ENCODE measurements at places on chromosomes 3 and 15.

DNA sequence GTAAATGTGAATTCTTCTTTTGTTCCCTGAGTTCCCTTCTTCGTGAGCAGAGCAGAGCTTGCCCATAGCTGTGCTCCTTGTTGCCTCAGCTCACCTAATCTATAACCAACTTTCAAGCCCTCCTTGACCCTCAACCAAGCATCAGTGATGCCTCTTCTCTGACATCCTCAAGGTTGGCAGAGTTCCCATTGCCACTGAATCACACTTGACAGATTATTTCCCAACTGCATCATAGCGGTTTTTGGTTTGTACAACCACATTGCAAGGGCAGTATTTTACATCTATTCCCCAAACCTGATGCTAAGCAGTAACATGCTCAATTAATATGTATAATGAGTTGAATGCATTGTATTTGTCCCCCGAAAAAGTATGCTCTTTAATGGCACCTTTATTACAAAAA lies 133.0 kb upstream of the SNTN start:
- no peak for DNase-seq

DNA sequence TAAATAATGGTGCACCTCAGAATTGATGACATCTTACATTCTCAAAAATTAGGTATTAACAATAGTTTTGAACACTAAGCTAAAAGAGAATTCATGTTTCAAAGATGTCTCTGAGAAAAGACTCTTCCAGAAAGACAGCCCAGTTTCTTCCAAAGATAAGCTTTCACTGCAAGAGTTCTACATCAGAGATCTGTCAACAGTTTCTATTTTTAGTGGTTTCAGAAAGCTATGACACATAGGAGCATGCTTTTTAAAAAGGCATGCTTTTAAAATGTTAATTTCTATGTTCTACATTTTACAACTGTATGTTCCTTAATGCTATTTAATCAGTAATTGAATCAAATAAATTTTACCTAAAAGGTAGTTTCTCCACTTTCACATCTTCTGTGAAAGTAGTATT lies 88.2 kb downstream of the PLOD2 start:
- no peak for DNase-seq

DNA sequence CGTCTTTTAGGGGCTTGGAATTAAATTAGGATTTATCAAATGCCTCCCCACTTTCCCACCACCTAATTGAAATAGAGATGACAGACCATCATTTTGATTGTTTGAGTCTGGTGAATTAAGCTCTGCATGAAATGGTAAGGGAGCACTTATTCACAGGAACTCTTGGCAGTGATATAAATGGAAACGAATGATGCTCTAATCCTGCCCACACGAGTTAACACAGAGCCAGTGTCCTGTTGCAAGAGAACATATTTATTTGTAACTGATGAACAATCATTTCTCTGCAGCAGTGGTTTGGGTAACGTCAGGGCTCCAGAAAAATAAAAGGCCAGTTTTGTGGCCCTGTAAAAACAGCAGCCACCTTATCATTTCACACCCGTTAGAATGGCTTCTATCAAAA lies 163.3 kb downstream of the FEZF2 start:
- DNase-seq, result no peak

GRCh38 chr3:125967156-125967555 lies 1.8 kb upstream of the ROPN1B start:
- DNase-seq, result no peak

DNA sequence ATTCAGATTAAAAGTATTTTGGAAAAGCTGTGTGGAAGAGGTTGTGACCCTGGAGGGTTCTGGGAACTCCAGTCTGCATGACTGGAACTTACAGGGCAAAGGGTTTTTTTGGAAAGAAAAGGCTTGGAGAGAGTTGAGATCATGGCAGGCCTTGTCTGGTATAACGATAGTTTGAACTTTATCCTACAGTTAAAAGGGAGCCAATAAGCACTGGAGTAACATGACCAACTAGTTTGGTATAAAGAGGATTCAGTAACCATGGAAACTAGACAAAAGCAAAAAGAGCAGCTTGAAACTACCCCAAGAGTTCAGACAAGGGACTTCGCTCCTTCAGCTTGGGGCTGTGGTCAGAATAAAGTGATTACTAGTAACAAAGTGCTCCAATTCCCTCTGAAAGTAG lies 151.2 kb upstream of the TMCO5A start:
- DNase-seq, result no peak

GRCh38 chr3:43238801-43239200 lies 47.5 kb upstream of the SNRK start:
- no peak for DNase-seq

- no peak for DNase-seq
Observed at GRCh38 chr3:11624161-11624560, 19.6 kb downstream of the VGLL4 start.

- no peak for DNase-seq
Observed at GRCh38 chr15:71323584-71323983, 208.3 kb downstream of the THSD4 start.

GRCh38 chr3:99545941-99546580 lies 92.3 kb upstream of the COL8A1 start:
- no peak for DNase-seq

DNA sequence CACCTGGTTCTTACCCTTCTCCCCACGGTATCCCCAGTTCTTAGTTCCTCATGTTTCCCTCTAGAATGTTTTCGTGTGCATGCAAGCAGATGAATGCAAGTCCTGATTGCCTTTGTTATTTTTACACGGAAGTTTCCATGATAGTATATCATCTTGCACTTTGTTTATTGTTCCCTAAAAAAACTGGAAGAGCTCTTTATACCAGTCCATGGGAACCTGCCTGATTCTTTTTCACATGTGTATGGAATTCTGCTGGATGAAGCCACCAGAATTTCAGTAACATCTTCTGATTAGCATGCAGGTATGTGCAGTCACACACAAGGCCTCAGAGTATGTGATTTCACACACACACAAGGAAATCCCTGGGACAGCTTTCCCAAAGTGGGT lies 16.0 kb upstream of the LRRK1 start:
- no peak for DNase-seq

DNA sequence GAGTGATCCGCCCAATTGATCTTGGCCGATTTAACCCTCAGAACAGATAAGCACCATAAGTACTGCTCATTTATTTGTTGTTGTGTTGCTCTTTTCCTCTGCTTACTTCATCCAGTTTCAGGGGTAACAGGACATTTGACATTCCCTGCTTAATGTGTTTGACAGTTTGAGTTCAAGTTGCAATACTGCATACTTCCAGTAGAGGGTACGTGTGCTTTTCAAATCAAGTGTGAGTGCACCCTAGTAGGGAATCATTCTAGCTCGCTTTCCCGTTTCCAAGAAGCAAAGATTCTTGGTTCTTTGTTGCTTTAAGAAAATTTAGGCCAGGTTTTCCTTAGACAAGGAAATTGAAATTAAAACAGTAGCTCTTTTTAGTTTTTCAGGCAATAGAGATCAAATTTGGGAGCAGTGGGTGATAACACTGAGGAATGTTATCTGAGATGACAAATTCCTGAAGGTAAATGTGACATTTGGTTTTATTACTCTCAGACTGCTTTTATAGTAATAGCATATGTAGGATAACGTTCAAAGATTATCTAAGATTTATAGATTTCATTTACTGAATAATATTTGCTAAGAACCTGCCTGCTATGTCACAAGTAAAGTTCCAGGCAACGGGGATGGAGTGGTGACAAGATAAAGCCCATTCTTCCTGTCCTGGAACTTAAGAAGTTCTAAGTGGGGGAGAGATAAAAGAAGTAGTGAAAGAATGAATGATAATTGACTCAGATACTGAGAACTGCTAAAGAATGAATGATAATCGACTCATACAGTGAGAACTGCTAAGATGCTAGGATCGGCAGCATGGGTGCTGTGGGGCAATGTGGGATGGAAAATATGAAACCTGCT lies 73.3 kb downstream of the SYNPR start:
- peak; percentile 33 for DNase-seq

GRCh38 chr3:133404920-133405319 lies 5.1 kb downstream of the BFSP2 start:
- DNase-seq, result no peak

- DNase-seq, result no peak
Observed at GRCh38 chr15:83166218-83166617, 41.4 kb downstream of the HDGFL3 start.

- DNase-seq, result no peak
Observed at GRCh38 chr3:187288131-187288854, 3.2 kb downstream of the MASP1 start.

GRCh38 chr3:33217866-33218445 lies 654 bp downstream of the SUSD5 start:
- DNase-seq, result no peak

- no peak for DNase-seq
Observed at GRCh38 chr3:177760803-177761202, 563.5 kb upstream of the TBL1XR1 start.

GRCh38 chr3:14762701-14763100 lies 56.1 kb upstream of the FGD5 start:
- DNase-seq, result no peak

- no peak for DNase-seq
Observed at GRCh38 chr3:102087236-102087635, 237.9 kb downstream of the NFKBIZ start.

- DNase-seq, result no peak
Observed at GRCh38 chr15:60912984-60913697, 316.0 kb downstream of the RORA start.

- no peak for DNase-seq
Observed at GRCh38 chr3:160098926-160099626, 110.4 kb downstream of the IL12A start.

DNA sequence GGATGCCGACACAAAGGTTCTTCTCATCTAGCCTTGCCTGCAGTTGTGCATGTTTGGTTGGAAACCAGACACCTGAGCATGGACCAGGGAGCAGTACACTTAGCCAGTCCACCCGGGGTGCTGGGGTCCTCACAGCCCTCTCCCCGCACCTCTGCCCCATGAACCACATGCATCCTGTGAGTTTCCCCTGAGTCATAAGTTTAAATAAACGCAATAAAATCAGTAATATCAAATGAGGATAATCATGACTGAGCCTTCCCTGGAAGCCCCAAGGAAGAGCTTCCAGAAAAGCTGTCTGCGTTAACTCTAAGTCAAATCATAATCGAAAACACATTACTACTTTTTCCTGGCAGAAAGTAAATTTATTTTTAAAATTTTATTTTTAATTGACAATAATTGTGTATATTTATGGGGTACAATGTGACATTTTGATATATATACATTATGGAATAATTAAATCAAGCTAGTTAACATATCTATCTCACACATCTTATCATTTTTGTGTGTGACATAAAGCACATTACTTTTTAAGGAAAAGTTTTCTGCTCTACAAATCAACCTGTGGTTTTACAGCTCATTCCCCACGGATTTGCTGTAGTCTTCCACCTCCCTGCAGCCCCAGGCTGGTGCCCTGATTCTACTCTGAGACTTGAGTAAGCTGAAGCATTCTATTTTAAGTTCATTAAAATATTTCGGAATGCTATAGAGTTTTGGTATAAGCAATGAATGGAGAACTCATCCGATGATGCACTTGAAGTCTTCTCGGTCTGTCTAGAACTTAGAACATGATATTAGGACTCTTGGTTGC lies 166.0 kb upstream of the EIF1B start:
- DNase-seq, result no peak

- DNase-seq, result no peak
Observed at GRCh38 chr15:60899322-60899966, 329.7 kb downstream of the RORA start.

DNA sequence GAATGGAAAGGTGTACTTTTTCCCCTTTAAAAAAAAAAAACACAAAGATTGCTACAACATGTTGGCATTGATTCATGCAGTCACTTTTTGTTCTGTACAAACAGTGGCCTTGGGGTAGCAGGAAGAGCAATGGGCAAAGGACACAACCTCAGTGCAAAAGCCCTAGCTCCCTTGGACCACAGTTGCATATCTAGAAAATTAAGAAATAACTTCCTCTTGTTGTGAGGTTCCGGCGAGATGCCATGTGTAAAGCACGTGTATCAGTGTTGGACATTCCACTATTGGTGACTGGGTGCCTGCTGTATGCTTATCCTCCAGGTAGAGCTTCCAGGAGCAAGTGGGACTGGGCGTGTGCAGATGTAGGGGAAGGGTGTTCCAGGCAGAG lies 164.5 kb downstream of the THSD4 start:
- DNase-seq, result no peak

GRCh38 chr3:29567501-29567900 lies 286.6 kb downstream of the RBMS3 start:
- DNase-seq, result no peak

GRCh38 chr3:66477856-66478255 lies 23.0 kb downstream of the LRIG1 start:
- no peak for DNase-seq

DNA sequence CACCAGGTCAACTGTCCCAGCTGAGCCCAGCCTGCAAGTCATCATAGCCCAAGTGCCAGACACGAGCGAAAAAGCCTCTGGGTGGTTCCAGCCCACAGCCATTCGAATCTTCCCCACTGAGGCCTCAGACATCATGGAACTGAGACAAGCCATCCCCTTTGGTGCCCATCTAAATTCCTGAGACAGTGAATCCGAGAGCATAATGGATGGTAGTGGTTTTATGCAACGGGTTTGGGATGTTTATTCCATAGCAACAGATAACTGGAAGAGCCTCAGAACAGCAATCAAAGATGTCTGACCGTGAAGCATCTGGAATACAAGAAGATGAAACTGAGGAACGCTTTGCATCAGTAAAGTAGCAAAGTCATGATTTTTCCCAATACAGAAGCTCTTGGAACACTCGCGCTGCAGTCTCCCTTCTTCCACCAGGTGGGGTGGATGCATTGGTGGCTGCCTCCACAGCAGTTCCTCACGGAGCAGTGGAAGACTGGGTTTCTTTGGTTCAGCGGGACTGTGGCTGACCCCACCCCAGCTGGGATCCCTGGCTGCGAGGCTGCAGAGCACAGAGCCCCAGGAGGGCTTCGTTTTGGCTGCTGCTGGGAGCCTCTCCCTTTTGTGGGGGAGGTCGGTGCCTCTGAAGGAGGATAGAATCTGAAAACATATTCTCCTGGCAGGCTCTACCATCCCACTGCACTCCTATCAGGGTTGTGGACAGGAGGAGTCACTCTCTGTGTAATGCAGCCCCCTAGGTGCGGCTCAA lies 26.4 kb upstream of the PDE8A start:
- peak; percentile 56 for DNase-seq

DNA sequence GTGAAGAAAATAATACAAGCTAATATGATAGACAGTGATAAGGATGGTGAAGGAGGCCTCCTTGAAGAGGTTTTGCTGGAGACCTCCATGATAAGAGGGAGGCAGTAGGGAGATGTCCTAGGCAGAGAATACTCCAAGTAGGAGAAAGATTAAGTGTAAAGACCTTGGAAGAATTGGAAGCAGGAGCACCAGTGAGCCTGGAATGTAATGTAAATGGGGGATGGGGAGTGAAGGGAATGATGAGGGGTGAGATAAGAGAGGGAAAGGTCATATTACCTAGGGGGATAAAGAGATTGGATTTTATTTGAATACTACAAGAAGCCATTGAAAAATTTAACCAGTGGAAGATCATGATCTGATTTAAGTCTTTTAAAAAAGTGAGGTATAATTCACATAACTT lies 41.7 kb upstream of the ARL14 start:
- DNase-seq, result no peak

All from NCI-H1694 (cell line).